Activated CD4-positive, alpha-beta T cell treated with anti-CD3 and anti-CD28 coated beads for 24 hours (primary cell): ENCODE measurements at places on chromosomes 6 and 20.

DNA sequence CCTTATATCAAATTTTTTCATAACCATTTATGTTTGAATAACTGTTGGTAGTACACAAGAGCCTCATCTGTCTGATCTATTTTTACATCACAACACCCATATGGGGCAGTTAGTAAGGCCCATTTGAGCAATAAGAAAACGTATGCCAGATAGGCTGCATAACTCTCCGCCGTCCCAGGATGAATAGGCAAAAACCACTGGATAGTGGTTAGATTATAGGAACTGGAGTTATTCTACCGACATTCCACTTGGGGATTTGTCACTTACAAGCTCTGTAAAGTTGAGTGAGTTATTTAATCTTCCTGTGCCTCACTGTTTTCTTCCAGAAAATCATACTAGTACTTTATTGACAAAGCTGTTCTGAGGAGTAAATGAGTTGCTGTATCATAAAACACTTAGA lies 881.9 kb downstream of the QKI start:
- no peak for DNase-seq

DNA sequence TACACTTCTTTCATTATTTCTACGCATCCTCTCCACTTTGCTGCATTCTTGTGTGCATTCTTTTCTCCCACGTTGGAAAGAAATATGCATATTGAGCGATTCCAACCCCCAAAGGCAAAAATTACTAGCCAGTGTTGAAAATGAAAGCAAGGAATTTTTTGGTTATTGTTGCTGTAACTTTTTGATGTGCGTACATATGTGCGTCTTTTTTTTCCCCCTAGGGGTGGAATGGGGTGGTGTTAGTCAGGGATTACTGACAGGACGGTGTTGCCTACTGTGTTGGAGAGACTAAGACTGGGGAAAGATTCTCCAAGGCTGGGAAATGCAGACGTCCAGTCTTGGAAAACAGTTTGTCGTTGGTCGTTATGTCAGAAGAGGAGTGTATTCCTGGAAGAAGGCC lies 44.2 kb upstream of the ESR1 start:
- DNase-seq, result no peak

DNA sequence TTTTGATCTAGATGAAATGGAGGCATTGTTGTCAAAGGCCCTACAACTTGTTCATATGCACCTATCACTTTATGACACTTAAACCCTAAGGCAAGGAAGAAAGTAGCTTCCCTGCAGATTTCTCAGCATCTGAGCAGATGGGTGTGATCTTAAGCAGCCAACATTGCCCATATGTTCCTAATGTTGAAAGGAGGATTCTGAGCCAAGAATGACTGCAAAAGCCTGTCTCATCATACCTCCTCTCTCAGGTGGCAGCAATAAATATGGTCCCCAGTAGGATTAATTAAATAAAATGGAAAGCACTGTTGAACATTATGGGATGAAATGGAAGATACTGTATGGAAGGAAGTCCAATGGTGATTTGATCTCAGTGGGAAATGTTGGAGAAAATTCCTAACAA lies 538.1 kb upstream of the MAN1A1 start:
- DNase-seq, result no peak

- no peak for DNase-seq
These were observed 189.2 kb upstream of the PHACTR1 start for GRCh38 chr6:12527339-12527738.

GRCh38 chr20:10705801-10706459 lies 32.1 kb upstream of the JAG1 start:
- DNase-seq, result no peak

DNA sequence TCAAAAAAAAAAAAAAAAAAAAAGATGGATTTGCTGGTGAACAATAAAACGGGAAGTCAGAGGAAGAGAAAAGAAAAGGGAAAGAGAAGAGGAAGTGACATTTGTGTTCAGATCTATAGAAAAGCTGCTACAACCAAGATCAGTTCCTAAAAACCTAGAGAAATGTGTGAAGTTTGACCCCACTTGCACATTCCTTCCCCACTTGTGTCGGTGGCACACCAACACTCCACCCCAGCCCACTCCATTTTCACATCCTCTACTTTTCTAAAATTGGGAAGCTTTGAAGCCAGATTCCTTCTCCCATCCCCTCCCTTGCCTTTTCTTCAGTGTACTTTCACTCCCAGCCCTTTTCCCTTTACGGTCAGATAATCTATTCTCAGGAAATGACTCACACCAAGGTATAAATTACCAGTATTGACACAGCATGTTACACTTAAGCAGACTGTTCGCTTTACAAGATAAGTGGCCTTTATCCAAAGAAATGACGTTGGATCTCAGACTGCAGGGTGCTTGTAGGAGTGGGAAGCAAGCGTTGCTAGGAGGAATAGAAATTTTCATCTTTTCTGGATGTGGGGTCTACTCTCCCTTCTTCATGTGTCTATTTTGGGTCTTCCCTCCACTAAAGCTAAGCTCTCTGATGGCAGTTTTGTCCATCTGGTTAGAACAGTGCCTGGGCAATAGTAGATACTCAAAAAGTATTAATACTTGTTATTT lies 92.5 kb upstream of the ADGRF1 start:
- DNase-seq, result no peak

DNA sequence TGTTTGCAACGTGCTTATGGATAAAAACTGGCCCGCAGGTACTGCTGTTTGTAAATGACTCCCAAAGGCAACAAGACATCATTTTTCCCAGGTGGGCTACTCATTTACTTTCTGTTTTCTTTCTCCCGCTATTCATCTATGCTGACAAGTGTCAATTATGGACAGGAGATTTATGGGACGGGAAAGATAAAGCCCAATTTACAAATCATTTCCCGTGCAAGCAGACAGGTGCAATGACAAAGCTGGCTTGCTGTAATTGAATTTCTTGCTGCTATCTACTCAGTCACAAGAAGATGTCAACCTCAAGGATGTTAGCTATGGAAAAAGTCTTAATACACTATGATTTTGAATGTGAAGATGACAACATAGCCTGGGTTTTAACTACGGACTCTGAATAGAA lies 125.5 kb downstream of the EPHA7 start:
- no peak for DNase-seq

DNA sequence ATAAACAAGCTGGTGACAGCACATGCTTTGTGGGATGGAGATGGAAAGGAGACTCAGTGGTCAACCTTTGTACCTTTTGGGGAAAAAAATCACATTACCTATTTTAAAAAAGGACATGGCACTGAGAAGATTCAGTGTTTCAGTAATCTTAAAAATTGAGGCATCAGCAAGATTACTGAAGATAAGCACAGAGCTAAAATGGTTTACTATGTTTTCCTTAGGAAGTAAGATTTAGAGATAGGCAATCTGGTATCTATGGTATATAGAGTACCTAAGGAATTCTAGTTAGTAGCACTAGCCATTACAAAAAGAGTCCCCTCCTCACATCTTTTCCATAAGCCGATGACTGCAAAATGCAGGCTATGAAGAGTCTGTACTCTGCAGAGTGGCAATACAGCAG lies 35.7 kb downstream of the TOMM6 start:
- no peak for DNase-seq

- no peak for DNase-seq
These were observed 2.4 kb downstream of the SYNE1 start for GRCh38 chr6:152634773-152635172.

GRCh38 chr20:51218603-51219002 lies 195.7 kb upstream of the KCNG1 start:
- DNase-seq, result no peak
